ENCODE measurements at places on chromosomes 7 and 10. TPM values are rescaled to one million over a fixed set of nuclear protein-coding genes. Genes with fewer than 3 reads are reported as not detected.
A peak's percentile ranks its signal among the peaks of the same experiment; 100 is the strongest.

Gene FAM25A
- total RNA-seq: not detected

Gene MKX
- 11.0 TPM for total RNA-seq

Gene UCN3
- 3.9 TPM for total RNA-seq

Gene LIPJ
- total RNA-seq: not detected

Gene CACNA2D1
- 115 TPM for total RNA-seq

Gene SH2D4B
- total RNA-seq: not detected

Gene CPA1
- total RNA-seq: 2.2 TPM

Gene PLEKHS1
- total RNA-seq: not detected

DNA sequence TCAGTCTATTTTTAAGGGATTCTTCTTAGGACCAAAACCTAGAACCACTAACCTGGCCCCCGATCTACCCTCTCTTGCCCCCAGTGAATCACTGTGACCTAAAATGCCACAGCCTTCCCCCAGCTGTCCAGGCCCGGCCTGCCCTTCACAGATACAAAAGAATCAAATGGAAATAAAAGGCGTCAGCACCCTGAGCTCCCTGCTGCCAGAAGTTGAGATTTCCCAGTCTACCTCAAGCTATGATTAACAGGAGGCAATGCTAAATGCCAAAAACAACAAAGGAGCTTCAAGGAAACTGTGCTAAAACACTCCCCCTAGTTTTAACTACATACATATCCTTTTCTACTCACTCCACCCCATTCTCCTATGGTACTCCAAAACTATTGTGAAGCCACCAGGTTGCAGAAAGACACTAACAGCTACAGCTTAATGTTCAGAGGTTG lies 67.8 kb downstream of the GSAP start:
- DNase-seq: peak; percentile 78

DNA sequence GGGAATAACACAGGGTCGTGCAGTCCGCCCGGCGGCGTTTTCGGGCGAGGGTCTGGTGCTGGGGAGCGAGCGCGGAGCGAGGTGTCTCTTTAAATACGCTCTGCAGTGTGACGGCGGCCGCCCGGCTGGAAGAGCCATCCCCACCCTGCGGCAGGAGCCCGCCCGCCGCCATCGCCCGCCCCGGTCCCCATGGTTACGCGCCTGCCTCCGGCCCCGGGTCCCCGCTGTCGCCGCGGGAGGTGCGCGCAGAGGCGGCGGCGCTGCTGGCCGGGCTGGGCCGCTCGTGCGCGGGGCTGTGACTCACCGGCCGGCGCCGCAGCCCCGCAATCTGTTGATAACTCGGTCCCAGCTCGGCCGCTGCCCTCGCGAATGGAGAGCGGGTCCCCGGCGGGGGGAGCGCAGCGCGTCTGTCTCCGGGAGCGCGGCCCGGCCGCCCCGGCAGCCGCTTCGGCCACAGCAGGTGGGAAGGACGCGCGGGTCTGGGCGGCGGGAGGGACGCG lies at the start of gene ADGRA1:
Gene ADGRA1, plus strand, starts transcription at position 246 of the 500 bp plus-strand sequence. CDS start 986 bp downstream, outside the sequence.
- no peak for DNase-seq

GRCh38 chr7:137674048-137674447 lies 172.7 kb downstream of the DGKI start:
- no peak for DNase-seq

DNA sequence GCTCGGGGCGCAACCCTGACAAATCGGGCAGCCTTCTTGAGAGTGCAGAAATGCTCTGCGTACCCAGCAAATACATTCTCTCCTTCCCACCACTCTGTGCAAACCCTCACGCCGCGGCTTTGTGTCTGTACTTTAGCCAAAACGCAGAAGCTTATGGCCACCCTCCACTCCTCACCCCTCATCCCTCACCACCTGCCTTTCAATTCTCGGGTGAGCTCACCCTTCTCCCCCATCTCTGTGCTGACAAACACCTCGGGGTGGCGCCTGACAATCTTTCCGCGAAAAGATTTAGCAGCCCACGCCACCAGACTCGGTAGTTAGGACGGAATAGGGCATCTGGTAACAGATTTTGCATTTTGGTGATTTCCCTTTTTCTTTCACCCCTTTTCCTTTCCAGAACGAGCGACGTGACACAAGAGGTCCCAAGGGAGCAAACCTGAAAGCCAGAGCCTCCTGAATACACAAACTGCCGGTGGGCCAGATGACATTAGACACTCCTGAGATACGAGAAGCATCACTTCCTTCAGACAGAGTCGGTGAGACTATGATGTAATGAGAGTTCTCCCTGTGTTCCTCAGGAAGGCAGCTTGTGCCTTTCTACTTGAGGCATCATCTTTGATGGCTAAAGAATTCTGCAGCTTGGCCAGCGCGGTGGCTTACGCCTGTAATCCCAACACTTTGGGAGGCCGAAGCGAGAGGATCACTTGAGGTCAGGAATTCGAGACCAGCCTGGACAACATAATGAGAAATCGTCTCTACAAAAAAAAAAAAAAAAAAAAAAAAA lies 671 bp upstream of the ATAD1 start:
- peak; percentile 56 for DNase-seq

GRCh38 chr7:134811765-134812164 lies 32.3 kb downstream of the CALD1 start:
- DNase-seq: no peak

GRCh38 chr7:94514917-94515316 lies 5.3 kb downstream of the CASD1 start:
- DNase-seq: no peak

- DNase-seq: peak; percentile 48
Measured at GRCh38 chr10:75226656-75227055, 9.1 kb downstream of the COMTD1 start.

- DNase-seq: no peak
Measured at GRCh38 chr10:105986486-105986885, 1178.0 kb downstream of the SORCS1 start.

GRCh38 chr7:150931199-150931869 lies 46.8 kb downstream of the KCNH2 start:
- no peak for DNase-seq

- DNase-seq: no peak
Measured at GRCh38 chr10:29543715-29544114, 91.1 kb downstream of the SVIL start.

- DNase-seq: no peak
Measured at GRCh38 chr10:99996671-99997648, 12.8 kb downstream of the DNMBP start.

- DNase-seq: no peak
Measured at GRCh38 chr10:48496831-48497779, 107.8 kb downstream of the ARHGAP22 start.

GRCh38 chr10:96313344-96313743 lies 9.1 kb downstream of the DNTT start:
- DNase-seq: no peak

GRCh38 chr7:143974459-143974858 lies 19.8 kb downstream of the OR2F1 start:
- DNase-seq: no peak

- DNase-seq: no peak
Measured at GRCh38 chr10:32057036-32057372, 779 bp upstream of the KIF5B start.

GRCh38 chr7:135169964-135170273 lies 588 bp downstream of the CYREN start:
- DNase-seq: no peak

GRCh38 chr10:6565588-6565987 lies 14.5 kb downstream of the PRKCQ start:
- DNase-seq: no peak

GRCh38 chr7:26101361-26102151 lies 50.4 kb upstream of the NFE2L3 start:
- peak; percentile 65 for DNase-seq

DNA sequence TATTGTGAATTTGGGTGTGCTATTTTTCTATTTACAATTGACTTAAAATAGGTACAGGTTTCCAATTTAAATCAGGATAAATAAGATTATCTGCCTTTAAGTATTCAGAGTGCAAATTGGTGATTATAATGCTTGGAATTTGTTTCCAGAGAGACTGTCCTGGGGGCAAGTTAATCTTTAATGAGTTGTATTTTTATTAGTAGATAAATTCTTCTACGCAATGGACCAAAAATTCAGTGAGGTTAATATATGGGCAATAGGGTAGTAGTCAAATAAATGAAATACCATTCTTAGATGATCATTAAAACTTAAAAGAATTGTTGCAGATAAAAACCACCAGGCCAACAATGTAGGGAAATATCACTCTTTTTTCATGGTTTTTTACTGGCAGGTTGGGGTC lies 3.4 kb downstream of the BICC1 start:
- DNase-seq: no peak

Data from sigmoid colon (tissue), 7 donors.